ENCODE measurements at places on chromosomes 1 and 21. TPM values are rescaled to one million over a fixed set of nuclear protein-coding genes. Genes with fewer than 3 reads are reported as not detected.
A peak's percentile ranks its signal among the peaks of the same experiment; 100 is the strongest.

DNA sequence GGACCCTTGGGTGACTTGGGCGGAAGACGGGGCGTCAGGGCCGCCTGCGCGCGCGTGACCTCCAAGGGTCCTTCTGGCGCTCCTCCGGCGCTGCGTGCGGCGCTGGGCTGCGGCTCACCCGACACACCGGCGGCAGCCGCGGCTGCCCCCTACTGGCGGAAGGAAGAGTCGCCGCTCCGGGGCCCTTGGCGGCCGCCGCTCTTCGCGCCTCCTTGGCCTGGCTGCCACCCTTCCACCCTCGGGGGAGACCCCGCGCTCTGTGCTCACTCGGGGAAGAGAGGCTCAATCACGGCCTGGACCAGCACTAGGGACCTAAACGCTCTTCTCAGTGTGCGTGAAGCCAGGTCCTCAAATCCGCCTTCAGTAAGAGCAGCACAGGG, 89.7 kb downstream of the DMRTA2 start:
- DNase-seq, result peak; percentile 5
- H3K27ac ChIP-seq, result no peak overlapping the region
- no peaks in the 10 kb centered on the region for H3K4me1 ChIP-seq
- H3K36me3 ChIP-seq, result no peaks in the 10 kb centered on the region

DNA sequence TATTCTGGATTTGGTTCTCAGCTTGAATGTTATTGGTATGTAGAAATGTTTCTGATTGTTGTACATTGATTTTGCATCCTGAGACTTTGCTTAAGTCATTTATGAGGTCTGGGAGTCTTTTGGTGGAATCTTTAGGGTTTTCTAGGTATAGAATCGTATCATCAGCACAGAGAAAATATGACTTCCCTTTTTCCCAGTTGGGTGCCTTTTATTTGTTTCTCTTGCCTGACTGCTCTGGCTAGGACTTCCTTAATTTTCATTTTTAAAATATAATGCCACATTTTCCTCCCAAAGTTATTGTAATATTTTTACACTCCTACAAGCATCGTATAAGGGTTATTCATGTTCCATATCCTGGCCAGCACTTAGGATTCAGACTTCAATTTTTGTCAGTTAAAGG, 111.1 kb downstream of the FNBP1L start:
- H3K27ac ChIP-seq, result no peak overlapping the region
- H3K4me1 ChIP-seq, result no peaks in the 10 kb centered on the region
- H3K4me3 ChIP-seq, result no peak overlapping the region
- no peak for DNase-seq

GRCh38 chr1:2378956-2379732, 12.2 kb downstream of the MORN1 start:
- peak; percentile 4 for DNase-seq
- peaks cover 7% of the 10 kb centered on the region for H3K4me1 ChIP-seq
- no peak overlapping the region for H3K4me3 ChIP-seq
- no peak overlapping the region for H3K27ac ChIP-seq
- H3K36me3 ChIP-seq, result no peaks in the 10 kb centered on the region

- no peak overlapping the region for H3K27ac ChIP-seq
- H3K4me3 ChIP-seq, result no peak overlapping the region
- peaks cover 11% of the 10 kb centered on the region for H3K4me1 ChIP-seq
- no peaks in the 10 kb centered on the region for H3K27me3 ChIP-seq
- no peak for DNase-seq
- H3K36me3 ChIP-seq, result no peaks in the 10 kb centered on the region
Observed at GRCh38 chr1:67342076-67342890, 34.6 kb downstream of the IL12RB2 start.

GRCh38 chr1:243849421-243850201, 432 bp downstream of the AKT3 start:
- H3K4me1 ChIP-seq, result peaks cover 5% of the 10 kb centered on the region
- no peaks in the 10 kb centered on the region for H3K36me3 ChIP-seq
- H3K4me3 ChIP-seq, result peak overlapping the region; percentile 68
- H3K27ac ChIP-seq, result peak overlapping the region; percentile 97

DNA sequence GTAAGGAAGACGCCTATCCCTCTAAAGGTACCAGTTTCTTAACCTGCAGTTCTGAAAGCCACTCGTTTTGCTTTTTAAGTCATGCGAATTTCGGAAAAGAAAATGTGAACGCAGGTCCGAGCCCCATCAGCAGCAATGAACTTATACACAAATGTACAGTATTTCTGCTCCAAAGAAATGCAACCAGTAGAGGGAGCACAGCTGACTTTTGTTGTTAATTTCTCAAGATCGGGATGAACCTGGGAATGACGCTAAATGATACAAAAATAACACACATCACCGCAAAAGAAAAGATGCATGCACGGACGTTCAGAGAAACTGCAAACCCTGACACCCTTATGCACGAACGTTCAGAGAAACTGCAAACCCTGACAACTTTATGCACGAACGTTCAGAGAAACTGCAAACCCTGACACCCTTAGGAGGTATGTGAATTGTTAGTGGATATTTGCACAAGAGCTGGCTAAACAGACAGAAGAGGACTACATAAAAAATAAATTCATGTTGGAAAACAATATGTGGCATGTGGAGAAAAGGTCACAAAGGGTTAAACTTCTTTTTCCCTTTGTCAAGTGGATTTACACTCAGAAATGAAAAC, 3.5 kb upstream of the TIAM1 start:
- H3K4me1 ChIP-seq, result peaks cover 8% of the 10 kb centered on the region
- H3K4me3 ChIP-seq, result no peak overlapping the region
- no peaks in the 10 kb centered on the region for H3K36me3 ChIP-seq
- H3K27me3 ChIP-seq, result no peaks in the 10 kb centered on the region
- no peak for DNase-seq

GRCh38 chr1:223033658-223034057, 109.4 kb downstream of the TLR5 start:
- no peaks in the 10 kb centered on the region for H3K4me1 ChIP-seq
- H3K27ac ChIP-seq, result no peak overlapping the region
- H3K4me3 ChIP-seq, result no peak overlapping the region
- H3K36me3 ChIP-seq, result no peaks in the 10 kb centered on the region
- no peak for DNase-seq

Gene GJA4
- not detected for total RNA-seq

GRCh38 chr1:78831731-78832360, 174.7 kb downstream of the ADGRL4 start:
- H3K27ac ChIP-seq, result no peak overlapping the region
- DNase-seq, result no peak

Gene SCYL3
- total RNA-seq, result 11.6 TPM

DNA sequence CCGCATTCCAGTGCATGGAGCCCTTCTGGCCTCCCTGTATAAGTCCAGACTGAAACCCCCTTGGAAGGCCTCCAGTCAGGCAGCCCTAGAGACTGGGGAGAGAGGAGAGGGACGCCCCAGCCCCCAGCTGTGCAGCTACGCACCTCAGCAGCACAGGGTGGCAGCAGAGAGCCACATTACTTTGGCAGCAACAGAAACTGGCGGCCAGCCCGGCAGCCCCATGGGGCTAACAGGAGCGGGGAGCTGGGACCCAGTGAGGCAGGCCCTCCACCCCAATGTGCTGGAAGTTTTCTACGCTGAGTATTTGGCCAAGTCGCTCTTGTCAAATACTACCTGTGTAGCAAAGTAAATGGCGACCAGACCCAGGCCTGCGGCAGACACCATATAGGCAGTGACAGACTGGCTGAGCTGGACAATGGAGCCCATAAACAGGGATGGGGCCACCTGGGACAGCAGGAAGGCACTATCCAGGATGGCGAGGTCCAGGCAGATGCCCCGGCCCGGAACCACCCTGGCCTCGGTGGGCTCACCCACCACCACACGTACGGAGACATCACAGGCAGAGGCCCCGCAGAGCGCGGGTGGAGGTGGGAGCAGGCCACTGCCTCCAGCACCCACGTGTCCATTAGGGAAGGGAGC, 21.2 kb downstream of the SLC45A3 start:
- peak; percentile 39 for DNase-seq
- H3K4me3 ChIP-seq, result no peak overlapping the region
- no peak overlapping the region for H3K27ac ChIP-seq
